ENCODE measurements at places on chromosomes 2 and 18. TPM values are rescaled to one million over a fixed set of nuclear protein-coding genes. Genes with fewer than 3 reads are reported as not detected.
A peak's percentile ranks its signal among the peaks of the same experiment; 100 is the strongest.

The CERKL gene
- 15.2 TPM for polyA plus RNA-seq

The SLC4A3 gene
- polyA plus RNA-seq = 6.2 TPM

The CIB4 gene
- 0.29 TPM for polyA plus RNA-seq

The UPP2 gene
- polyA plus RNA-seq = 5.8 TPM

The ABCB11 gene
- 0.15 TPM for polyA plus RNA-seq

The INHBB gene
- polyA plus RNA-seq = 0.09 TPM

The CRYGA gene
- polyA plus RNA-seq = not detected

The PARD3B gene
- 33.1 TPM for polyA plus RNA-seq

The CACNB4 gene
- 12.2 TPM for polyA plus RNA-seq

The PCARE gene
- polyA plus RNA-seq = 0.19 TPM

The KCNE4 gene
- polyA plus RNA-seq = 20.0 TPM

DNA sequence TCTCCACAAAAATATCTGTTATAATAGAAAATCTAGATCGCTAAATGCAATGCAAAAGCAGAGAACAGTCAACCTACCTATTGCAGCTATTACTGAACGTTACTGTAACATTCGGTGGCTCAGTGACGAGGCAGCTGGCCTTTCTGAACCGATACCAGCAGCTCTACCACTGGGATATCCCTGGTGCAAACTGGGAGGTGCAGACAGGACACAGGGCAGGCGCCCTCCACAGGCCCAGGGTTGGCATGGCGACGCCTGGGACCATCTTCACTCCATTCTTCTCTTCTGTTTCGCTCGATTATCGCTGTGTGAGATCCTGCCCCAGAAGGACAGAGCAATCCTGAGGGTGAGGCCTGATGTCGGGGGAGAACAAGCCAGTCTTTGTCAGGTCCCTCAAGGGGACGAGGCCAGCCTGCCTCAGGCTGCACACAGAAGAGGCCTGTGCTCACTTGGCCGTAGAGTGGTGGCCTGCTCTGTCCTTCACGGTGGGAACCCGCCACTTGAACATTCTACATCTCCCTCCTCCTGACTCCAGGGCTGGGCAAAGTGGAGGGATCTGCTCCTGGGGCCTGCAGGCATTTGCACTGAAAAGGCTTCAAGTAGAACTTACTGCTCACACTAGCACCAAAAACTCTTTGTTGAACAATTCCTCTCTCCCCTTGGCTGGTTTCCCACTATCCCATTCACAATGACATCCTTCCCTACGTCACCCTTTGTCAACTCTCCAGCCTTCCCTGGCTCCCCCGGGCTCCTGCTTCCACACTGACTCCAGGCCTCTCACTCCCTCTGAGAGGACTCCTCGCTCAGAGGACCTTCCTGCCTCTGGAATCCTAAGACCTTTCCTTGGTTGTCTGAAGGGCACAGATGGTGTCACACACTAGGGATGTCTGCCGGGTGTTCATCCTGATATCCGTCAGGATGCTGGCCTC, 49.7 kb downstream of the CYRIA start:
- no peak for DNase-seq

GRCh38 chr18:2192562-2192961, 378.7 kb downstream of the METTL4 start:
- DNase-seq = no peak

DNA sequence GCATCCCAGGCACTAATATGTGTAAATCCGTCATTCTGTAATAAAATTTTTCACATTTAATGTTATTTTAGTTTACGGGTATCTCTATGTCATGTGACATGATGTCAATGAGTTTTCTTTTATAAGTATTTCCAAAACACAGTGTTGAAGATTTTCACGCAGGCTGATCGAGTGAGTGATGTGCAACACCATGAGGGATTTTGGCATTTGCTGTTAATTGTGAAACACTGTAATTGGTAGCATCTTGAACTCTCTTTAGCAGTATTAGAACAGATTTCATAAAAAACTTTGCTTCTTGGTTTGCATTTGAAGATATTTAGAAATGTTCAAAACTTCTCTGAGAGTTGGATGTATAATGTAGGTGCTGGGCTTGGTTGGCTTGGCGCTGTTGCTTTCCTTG, 35.5 kb downstream of the KCNE4 start:
- no peak for DNase-seq

DNA sequence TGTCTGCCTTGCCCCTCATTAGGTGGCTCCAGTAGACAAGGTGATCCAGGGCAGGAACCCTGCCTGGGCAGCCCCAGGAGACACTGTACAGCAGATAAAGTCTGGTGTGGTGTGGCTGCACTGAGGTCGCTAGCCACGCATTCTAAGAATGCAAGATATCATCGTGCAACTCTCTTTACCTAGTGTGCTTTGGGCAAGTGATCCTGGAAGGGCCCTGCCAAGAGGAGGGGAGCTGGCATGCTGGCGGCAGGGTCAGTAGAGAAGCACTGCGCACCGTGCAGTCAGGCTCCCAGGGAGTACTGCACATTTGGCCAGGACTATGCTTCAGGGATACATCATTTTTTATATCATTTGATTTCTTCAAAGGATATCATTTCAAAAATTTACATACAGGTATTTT, 195.3 kb upstream of the SMAD2 start:
- no peak for DNase-seq

GRCh38 chr2:27298391-27299080, 9.7 kb downstream of the UCN start:
- DNase-seq = no peak

GRCh38 chr2:2536416-2537056, 205.5 kb upstream of the MYT1L start:
- DNase-seq = no peak

- no peak for DNase-seq
These were observed 152.9 kb downstream of the ARL4C start for GRCh38 chr2:234344012-234344411.

DNA sequence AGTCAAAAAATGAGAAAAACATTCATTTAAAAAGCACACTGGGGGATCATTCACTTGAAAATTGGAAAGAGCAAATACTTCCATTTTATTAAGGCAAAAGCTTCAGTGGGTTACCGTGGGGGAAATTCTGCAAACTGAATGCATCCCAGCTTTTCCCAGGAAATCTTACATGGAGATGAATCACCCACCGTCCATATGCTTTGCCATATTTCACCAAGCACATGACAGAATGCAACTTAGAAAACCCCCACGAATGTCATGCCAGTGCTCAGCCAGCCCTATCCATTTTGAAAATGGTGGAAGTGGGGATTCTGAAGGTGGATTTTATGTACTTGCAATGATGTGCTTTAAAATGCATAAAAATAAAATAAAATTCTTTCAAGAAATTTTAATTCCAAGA, 485.5 kb upstream of the ID2 start:
- DNase-seq = no peak

DNA sequence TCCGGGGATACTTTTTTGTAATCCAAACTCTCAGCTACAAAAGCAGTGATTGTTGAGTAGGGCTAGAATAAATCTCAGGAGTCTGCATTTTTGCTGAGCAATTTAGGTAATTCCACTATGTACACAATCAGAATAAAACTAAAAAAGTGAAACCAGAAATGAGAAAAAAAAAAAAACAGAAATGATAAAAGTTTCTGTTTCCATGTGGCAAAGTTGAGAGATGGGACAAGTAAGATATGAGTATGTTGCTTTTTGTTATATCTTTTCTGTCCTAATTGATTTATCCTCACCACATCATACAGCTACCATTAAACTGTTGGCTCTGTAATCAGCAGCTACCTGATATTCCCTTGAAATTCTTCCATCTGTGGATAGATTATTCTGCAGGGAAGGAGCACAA, 92.7 kb downstream of the VWC2L start:
- no peak for DNase-seq

DNA sequence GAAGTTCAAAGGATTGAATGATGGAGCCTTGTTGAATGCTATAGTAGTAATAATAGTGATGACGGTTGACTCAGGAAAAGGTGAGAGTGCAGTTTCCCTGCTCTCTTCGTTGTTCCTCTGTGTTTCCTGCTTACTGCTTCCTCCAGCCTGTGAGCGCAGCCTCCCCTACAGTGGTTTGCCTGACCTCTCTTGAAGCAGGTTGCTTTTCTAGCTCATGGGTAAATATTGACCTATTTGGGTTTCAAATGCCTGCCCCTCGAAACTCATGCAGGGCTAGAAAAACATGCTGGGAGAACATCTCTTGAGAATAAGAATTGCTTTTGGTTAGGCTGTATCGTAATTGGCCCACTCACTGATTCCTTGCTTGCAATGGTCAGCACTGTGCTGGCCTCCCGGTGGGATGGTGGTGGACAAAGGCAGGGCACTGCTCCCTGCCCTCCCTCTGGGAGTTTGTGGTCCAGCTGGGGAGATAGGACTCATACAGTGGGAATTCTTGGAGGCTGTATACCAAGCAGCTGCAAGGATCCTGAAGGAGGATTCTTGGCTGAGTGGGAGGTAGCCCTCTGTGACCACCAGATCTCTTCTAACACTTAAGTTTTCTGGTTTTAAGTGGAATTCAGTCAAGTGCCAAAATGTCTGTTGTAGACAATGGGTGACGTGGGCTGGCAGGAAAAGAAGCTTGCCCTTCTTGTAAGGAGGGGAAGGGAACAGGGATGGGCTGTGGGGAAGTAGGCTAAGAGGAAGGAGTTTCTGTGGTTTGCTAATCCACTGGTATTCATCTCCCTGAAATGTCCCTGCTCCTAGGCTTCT, 5.4 kb upstream of the RNF181 start:
- no peak for DNase-seq

- no peak for DNase-seq
These were observed 5.6 kb downstream of the KCNE4 start for GRCh38 chr2:223057569-223057968.

- peak; percentile 50 for DNase-seq
These were observed 979 bp downstream of the LONRF2 start for GRCh38 chr2:100321179-100321865.

- DNase-seq = no peak
These were observed 562.1 kb upstream of the KLHL29 start for GRCh38 chr2:22822835-22823234.

DNA sequence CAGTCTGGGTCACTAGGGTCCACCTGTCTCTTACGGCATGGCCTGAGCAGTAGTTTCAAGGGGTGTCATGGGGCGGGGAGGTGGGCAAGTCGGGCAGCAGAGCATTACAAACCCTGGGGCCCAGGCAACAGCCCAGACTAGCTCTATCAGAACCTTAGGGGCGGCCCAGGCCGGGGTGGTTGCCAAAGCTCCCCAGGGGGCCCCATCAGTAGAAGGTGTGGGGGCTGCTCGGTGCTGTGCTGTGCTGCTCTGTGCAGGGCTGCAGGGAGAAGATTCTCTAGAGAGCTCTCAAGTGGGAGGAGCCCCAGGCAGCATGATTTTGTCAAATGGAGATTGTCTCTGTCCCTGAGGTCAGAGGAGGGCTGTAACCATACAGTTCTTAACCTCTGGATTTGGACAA, 36.4 kb upstream of the SLC14A1 start:
- DNase-seq = no peak

DNA sequence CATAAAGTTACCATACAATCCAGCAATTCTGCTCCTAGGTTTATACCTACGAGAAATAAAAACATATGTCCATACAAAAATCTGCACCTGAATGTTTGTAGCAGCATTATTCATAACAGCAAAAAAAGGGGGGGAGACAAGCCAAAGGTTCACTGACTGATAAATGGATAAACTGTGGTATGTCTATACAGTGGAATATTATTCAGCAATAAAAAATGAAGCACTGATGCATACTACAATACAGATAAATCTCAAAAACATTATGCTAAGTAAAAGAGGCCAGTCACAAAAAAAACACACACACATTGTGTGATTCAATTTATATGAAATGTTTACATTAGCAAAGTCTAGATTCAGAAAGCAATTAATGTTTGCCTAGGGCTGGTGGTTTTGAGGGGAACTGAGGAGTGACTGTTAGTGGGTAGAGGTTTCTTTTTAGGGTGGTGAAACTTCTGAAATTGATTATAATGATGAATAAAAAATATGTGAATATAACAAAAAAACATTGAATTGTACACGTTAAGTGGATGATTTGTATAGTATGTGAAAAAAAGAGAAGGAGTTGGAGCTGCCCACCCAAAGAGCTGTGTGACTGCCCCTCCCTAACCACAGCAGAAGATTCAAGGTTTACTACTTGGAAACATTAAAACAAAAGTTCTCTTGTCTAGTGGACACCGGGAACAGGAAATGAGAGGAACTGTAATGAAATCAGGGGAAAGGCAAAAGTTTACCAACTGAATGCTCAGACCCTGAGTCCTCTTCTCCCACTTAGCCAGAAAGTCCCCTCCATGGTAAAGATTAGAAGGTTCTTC, 13.4 kb downstream of the COLEC12 start:
- DNase-seq = no peak

GRCh38 chr18:45726603-45727002, 2.6 kb downstream of the SLC14A1 start:
- no peak for DNase-seq

DNA sequence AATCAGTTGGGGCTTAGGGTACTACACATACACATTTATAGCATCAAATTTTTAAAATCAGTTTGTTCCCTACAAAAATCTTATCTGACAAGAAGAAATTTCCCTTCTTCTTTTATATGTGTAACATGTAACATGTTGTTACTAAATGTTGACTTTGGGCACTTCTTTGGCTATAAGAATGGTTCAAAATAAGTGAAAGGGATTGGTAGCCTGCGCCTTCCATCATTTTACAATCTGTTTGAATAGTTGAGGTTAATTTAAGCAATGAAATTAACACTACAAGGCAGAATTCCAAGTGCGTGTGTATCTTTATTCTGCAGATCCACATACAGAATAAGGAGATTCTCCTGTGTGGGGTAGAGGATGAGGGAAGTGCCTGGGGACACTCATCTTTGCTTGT, 30.2 kb upstream of the SPP2 start:
- DNase-seq = no peak

DNA sequence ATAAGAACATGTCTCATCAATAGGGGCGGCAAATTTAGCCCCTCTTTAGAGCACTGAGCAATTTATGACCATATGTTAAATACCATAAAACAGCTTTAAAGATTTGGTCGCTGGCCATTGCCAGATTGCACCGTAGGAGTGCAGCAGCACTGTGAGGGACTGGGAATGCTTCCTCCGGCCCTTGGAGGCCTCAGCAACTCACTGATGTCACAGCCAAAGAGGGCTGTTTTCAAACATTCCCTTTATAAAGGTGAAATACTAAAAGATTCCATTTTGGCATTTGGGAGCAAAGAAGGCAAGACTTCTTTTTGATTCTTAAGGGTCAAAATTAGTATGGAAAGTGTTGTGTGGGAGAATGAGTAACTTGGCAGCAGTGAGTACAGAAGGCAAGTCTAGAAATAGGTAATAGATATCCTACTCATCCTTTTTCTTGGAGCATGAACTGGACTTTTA, 63.7 kb downstream of the BABAM2 start:
- no peak for DNase-seq

All from renal cortex interstitium (tissue), 15 donors.